Aorta (tissue), 5 donors: ENCODE measurements at places on chromosomes 13 and 19. TPM values are rescaled to one million over a fixed set of nuclear protein-coding genes. Genes with fewer than 3 reads are reported as not detected.

Gene CFAP97D2
- total RNA-seq = not detected

Gene CDC42EP5
- total RNA-seq = 52.8 TPM

Gene SIGLEC14
- 4.2 TPM for total RNA-seq

Gene GPR183
- total RNA-seq = 25.3 TPM
